ELF-1 (cell line): ENCODE measurements at places on chromosomes 13 and 19.

DNA sequence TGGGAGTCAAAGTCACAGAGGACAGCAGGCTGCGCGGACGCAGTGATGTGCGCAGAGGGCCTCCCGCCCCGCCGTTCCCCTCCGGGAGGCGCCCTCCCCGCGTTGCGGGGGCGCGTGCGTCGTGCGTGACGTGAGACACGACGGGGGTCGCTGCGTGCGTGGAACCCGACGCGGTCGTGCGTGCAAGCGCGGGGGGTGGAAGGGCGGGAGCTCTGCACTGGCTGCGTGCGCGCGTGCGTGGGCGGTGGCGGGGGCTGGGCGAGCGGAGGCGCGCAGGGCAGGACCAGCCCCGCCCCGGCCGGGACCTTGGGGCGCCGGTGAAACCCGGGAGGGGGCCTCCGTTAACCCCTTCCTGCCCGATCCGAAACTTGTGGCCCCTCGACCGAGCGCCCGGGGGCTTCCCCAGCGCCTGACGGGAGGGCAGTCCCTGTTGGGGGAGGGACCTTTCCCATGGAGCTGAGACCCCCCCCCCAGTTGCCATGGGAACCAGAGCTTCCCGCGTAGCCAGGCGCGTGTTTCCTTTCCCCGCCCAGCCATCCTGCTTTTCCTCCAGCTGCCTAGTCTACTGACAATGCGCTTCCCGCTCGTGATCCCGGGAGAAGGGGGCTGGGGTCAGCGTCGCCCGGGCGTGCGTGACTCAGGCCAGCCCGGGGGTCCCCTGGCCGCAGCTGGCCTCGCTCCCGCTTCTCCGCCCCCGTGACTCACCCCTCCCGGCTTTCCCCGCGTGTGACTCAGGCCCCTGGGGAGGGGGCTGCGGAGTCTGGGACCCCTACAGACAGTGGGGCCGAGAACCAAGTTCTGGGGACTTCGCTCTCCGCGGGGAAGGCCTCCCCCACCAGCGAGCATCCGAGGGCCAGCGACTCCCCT lies 7.3 kb upstream of the HOOK2 start:
- DNase-seq = peak; percentile 76

DNA sequence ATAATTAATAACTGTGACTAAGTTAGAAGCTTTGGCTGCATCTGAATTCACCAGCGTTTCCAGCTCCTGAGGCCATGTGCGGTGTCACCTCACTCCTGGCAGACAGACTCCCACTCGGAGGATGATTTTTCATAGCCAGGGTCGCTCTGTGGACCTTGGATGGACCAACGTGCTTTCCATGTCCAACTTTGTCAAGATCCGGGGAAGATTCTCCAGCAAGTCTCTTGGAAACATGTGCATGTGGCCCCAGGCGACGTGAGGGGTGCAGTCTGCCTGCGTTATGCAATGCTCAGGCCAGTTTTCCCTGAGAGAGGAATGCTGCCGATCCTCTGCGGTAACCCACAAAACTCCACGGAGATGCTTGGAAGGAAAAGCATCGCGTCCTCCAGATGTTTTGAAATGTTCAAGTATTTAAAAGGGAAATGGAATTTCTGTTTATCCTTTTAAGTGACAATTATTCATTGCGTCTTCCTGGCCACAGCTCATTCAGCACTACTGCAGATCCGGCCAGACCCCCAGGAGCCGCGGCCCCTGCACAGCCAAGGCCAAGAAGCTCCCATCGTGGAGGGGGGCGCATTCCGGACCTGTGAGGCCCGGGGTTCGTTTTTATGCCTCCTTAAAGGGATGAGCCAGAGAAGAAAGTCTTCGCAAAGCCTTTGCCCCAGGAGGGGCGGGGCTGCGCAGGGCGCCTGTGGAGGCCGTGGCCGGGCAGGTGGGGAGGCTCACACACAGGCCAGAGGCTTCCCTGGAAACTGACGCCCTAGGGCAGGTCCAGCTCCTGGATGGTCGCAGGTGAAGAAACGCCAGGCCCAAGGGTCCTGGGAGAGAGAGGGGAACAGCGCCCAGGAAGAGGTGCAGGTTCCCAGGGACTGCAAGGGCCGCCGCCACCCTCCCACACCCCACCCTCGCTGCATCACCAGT lies 46.0 kb downstream of the C13orf46 start:
- no peak for DNase-seq

DNA sequence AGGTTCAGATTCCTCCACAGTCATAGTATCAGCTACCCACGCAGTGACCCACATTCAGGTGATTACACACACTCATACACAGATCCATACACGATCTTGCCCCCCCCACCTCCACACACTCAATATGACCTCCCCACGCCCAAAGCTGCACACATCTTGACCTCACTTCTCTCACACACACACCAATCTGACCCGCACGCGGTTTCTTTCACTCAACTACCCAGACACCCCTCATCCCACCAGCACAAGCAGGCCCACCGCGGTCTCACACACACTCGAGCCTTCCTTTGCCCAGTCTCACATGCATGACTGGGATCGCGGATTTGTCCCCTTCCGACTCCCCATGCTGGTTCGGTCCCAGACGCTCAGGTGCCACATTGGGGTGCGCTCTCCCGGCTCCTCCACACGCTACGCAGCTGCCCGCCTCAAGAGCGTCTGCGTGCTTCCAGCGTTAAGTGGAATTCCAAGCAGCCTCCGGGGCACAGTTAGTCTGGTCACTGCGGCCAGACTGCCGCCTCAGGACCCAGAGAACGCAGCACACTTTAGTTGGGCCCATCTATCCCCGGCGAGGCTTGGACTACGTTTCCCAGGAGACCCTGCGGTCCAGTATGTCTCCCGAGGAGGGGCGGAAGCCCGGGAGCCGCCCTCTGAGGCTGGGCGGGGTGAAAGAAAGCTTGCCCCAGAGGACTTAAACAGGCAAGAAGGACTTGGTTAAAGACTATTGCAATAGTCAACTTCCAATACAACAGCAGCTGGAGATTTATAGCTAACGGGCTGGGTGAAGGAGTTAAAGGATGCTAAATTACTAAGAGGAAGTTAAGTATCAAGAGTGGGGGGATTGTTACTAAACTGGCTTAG lies 746 bp upstream of the ZNF345 start:
- DNase-seq = peak; percentile 95

DNA sequence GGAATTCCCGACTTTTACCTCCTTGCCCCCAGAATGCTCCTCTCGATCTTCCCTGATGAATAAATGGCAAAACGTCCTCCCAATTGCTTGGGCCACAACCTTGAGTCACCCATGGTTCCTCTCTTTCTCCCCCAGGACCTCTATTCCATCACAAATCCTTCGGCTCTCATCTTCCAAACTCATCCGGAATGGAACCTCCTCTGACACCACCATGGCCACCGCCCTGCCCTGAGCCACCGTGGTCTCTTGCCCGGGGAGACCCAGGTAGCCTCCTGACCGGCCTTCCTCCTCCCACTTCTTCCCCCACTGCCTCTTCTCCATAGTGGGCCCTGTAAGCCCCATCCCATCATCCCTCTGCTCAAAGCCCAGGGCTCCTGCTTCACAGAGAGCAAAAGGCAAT lies 4.9 kb downstream of the SLC7A10 start:
- no peak for DNase-seq

- DNase-seq = no peak
These were observed 17.9 kb downstream of the RCBTB1 start for GRCh38 chr13:49567491-49567890.

DNA sequence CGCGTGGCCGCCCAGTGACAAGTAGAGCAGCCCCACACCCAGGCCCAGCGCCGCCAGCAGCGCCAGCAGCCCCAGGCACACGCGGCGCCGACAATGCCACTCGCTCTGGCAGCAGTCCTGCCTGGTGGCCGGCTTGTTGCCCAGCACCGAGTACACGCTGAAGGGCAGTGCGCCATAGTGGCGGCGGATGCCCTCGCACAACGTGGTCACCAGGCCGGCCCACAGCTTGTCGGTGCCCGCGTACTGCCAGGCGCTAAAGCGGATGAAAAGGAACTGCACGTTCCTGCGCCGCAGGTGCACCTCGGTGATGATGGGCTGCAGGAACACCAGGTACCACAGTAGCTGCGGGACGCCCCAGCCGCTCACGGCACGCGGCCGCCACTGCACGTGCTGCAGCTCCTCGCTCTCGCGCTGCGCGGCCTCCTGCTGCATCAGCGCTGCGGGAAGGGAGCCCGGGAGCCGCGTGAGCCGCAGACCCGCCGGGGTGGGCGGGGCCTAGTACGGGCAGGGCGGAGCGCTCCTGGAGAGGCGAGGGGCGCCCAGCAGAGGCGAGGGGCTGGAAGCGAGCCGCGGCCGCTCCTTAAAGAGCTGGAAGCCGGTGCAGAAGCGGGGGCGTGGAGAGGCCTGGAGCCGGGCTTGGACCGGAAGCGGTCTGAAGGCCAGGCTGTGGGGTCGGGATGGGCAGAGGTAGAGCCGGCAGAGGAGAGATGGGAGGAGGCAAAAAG lies 7.3 kb downstream of the NKPD1 start:
- DNase-seq = peak; percentile 79

DNA sequence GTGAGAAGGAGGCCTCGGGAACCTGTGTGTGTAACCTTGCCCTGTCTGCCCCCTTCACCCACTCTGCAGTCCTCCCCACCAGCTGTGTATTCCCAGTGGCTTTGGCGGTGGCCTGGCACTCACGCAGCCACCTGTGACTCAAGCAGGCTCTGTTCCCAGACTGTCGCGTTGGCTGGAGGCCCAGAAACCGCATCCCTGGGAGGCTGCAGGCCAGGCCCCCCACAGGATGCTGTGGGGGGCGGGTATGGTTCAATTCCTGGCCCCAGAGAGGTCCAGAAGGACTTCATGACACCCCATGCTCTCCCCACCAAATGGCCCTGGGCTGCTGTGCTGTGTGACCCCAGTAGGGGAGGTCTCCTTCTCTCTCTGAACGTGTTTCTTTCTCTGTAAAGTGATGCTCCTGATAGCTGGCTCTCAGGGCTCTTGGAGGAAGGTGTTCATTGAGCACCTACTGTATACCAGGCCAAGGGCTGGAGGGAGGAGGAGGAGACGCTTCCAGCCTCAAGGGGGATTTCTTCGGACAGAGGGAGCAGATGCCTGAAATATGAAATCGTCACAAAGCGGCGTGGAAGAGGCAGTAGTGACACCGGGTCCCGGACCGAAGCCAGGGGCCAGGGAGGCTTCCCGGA lies 1.9 kb upstream of the LINGO3 start:
- no peak for DNase-seq

DNA sequence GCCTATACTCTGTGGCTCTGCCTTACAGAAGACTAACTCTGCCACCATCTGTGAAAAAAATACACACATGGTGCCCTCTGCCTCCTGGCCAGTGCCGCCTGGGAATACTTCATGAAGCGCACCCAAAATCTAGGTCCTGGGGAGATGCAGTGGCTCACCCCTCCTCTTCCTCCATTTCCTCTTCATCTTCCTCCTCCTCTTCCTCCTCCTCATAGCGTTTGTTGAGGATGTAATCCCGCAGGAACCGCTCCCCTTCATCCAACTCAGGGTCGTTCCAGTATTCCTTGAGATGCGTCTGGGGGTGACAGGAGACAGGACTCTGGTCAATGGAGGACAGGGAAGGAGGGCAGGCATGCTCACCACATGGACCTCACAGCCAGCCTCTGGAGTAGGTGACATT lies 5.7 kb downstream of the KRI1 start:
- no peak for DNase-seq

DNA sequence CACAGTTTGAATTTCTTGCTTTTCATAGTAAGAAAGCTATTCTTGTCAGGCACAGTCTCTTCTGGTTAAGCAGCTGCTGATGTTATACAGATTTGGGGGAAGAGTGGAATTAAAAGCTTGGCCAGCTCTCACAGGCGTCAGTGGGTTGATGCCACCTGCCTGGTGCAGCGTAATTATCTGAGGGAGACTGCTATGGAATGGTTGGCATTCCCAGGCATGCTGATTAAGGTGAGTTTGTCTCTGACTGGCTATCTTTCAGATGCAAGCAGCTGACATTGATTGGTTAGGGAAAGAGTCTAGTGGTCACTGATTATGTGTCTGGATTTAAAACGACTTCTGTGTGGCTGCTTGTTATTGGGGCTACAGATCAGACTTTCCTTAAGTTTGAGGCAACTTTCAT lies 948.4 kb downstream of the UQCRFS1 start:
- DNase-seq = no peak

- DNase-seq = peak; percentile 16
These were observed 6.8 kb downstream of the ZNF134 start for GRCh38 chr19:57620673-57621348.

DNA sequence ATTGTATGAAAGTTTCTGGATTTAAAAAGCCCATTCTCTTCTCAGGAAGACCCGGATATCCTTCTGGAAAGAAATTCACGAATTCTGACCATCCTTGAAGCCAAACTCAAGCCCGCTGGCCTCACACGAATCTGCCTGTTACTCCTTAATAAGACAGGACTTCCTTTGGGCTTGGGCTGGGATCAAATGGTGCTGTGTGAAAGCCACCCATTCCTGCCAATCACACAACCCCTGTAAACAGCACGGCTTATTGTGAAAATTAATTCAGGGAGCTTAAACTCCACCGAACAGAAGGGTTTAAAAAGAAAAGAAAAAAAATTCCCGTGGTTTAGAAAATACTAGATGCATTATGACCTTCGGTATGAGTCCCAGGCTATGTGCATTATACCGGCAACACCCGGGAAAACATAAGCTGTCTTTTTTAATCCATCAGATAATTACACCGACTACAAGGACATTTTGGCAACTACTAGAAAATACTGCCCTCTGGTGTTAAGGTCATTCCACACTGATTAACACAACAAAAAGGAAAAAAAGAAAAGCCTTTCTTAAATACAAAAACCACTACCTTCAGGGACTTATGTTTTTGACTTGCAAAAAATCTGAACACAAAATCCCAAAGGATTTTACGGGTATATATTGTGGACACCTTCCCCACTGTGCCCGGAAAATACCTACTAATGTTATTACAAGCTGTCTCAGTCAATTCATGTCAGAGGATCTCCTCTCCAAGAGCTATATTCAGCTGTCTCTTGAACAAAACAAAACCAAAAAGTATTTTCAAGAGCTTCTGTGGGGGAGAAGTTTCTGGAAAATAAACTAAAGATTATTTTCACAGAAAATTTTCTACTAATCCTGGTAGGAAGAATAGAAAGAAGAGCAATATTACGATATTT lies 76.0 kb upstream of the LSM14A start:
- peak; percentile 51 for DNase-seq

DNA sequence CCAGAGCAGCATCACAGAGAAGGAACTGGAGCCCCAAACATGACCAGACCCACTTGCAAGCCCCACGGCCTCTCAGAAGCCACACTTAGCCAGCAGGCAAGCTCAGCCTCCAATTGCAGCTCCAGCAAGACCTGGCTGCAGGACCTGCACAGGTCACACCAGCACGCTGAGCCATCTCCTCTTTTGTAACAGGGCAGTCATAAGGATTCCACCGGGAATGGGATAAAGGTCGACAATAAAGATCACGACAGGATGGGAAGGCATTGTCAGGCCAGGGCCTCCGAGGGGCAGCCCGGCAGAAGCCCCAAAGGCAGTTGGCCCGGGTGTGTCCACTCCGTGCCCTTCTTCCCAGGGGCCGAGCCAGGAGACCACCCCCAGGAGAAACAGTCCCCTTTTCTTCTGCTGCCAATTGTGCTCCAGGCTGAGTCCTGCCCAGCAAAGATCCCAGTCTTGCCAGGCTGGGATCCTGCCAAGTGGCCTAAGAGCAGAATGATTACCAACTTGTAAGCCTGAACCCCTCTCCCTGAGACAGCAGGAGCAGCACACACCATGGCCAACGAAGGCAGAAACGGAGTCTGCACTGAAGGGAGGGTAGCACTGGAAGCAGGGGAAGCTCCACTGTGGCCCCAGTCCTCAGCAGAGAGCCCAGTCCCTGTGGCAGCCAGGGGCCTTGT lies 12.5 kb downstream of the PEPD start:
- no peak for DNase-seq
